CD4-positive, alpha-beta T cell treated with Interleukin-2 at 100 ng/mL for 4 hours (primary cell): ENCODE measurements at places on chromosomes 13 and 19.
A peak's percentile ranks its signal among the peaks of the same experiment; 100 is the strongest.

DNA sequence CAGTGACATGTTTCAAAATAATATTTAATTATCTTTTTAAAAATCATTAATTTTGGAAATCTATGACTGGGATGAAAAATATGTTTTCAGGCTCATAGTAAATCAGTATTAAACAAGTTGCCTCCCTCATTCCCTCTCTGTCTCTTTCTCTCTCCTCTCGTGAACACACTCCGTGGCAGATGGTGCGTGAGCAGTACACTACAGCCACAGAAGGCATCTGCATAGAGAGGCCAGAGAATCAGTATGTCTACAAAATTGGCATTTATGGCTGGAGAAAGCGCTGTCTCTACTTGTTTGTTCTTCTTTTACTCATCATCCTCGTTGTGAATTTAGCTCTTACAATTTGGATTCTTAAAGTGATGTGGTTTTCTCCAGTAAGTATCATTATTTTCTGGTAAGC, 22.7 kb downstream of the SGCG start:
- DNase-seq = no peak

DNA sequence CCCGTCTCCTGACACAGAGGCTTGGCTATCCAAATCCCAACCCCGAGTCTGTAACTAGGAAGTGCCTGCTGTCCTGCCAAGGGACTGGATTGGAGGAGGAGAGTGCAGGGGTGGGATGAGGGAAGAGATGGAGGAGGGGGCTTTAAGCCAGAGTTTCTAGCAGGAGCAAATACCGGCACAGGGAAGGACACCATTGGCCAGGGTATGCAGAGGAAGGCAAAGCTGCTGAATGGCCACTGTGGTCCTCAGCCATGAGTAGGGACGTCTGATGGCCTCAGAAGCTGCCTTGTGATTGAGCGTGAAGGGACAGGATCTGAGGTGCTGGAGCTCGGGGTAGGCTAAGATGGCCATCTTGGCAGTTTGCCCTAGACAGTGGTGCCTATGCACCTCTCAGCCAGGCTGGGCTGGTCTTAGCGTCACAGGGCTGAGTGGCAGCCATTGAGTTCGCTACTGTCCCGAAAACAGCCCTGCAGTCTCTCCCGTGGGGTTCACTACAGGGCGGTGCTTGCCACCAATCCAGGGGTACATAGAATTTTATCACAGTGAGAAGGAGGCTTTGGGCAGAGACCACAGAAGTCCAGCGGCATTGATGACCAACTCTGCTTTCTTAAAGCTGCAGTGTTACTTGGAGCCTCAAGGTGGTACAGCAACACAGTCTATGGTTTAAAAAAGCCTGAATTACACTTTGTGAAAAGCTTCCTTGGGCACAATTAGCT, 61.8 kb downstream of the AKAP11 start:
- DNase-seq = peak; percentile 34

DNA sequence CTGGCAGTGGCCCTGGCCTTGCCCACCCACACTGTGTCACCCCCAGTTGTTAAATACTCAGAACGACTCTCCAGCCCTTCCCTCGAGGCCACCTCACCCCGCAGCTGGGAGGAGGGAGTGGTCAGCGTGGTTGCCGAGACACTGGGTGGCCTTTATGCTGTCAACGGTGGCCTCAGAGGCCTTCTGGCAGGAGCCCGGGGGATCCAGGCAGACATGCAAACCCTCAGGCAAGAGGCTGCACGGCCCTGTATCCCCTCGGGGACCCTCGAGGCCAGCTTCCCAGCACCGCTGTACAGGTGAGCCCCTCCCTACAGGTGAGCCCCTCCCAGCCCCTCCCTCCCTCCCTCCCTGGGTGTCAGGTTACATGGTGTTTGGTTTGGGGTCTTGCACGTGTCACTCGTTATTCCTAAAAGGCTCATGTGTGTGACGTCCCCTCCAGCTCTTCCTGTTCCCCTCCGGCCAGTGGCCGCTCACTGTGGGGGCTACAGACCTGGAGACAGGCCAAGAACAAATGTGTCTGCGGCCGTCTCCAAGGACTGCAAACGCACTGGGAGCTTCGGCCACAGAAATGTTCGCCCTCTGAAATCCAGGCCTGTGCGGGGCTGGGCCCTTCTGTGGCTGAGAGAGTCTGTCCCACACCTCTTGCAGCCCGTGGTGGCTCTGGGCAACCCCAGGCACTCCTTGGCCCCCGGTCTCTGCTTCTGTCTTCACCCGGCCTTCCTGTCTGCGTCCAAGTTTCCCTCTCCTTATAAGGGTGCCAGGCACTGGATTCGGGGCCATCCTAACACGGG, at the start of gene TEKTIP1:
TSS of gene TEKTIP1 (plus strand) at position 210 of the 791 bp plus-strand sequence. CDS start at position 214, 4 bp downstream.
- no peak for DNase-seq

GRCh38 chr19:3808420-3809143, 22.4 kb upstream of the MATK start:
- DNase-seq = no peak

DNA sequence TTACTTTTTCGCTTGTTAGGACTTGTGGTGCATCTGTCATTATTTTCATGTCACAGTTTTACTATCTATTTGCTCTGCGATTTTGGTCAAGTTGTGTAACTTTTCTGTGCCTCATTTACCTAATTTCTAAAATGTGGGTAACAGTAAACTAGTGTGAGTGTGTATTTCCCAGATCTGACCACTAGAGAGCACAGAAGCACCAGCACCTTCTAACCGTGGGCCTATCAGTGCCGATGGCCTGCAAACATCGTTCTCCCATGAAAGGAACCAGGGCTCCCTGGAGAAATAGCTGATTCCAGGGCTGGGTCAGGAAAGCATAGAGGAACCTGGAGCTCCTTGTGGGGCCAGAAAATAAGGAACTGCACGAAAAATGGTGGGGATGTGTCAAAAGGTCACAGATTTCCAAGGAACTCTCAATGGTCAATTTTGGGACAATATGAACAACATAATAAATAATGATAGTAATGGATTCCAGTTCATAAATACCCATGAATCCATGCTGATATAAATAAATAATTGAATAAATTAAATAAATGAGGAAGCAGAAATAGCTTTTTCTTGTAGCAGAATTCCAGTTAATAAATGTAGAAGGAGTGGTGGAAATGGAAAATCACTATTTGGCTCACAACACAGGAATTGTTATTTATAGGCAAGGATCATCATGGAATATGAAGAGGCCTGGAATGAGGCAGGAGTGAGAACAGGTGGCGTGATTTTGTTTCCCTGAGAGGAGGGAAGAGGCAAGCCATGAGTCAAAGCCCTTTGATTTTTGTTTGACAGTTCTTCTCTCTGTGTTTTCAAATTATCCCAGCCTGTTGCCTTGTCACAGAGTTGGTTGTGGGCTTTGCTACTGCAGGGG, 31.1 kb downstream of the CEACAM8 start:
- DNase-seq = peak; percentile 36

GRCh38 chr19:45752639-45753038, 16.4 kb downstream of the SIX5 start:
- DNase-seq = no peak

GRCh38 chr19:50720181-50720920, 749 bp upstream of the SHANK1 start:
- DNase-seq = no peak

DNA sequence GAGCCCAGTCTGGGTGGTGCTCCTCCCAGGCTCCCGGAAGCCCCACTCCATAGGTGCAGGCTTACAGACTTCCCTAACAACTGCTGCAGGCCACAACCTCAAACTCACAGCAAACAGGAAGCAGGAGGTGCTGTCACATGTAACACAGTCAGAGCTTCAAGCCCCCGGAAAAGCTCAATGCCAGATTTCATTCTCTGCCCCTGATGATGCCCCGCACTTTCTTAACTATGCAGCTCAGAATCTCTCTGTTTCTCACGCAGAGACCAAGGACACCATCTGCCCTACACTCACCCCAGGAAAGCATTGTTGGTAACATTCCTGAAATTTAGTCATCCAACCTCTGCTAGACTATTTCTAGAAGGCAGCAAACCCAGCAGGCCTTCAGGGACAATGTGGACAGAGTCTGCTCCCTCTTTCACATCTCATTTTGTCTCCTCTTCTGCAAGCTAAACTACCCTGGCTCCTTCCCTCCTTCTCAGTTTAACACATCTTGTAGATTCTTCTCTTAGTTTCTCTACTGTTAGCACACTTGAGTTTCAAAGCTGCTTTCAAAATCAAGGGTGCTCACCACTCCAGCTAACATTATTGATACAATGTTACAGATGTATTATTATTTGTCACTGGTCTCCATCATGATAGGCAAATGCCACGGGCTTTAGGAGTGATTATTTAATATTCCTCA, 162.5 kb downstream of the KCTD12 start:
- no peak for DNase-seq

DNA sequence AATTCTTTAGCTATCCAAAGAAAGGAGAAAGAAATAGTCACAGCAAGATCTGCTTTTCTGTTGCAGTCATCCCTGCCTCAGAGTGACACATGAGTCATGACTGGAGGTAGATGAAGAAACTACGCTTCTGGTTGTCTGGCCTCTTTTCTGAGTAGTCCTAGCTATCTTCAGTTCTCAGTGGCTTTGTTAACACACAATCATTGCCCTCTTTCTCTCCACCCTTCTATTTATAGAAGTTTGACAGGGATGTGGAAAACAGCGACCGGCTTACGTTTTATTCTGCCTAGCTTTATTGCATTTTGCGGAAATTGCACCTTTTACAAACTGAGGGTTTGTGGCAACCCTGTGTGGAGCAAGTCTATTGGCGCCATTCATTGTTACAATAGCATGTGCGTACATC, 26.7 kb downstream of the SPATA13 start:
- peak; percentile 8 for DNase-seq

GRCh38 chr19:11566164-11566563, 7.1 kb upstream of the ELOF1 start:
- no peak for DNase-seq

GRCh38 chr13:104608331-104608730, 1542.1 kb upstream of the SLC10A2 start:
- no peak for DNase-seq

DNA sequence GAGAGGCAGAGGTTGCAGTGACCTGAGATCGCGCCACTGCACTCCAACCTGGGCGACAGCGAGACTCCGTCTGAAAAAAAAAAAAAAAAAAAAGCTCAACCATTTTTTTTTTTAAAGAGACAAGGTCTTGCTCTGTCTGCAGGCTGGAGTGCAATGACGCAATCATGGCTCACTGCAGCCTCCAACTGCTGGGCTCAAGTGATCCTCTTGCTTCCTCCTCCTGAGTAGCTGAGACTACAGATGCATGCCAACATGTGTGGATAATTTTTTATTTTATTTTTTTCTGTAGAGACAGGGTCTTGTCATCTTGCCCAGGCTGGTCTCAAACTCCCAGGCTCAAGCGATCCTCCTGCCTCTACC, 10.3 kb downstream of the EHD2 start:
- no peak for DNase-seq

- DNase-seq = peak; percentile 88
These were observed 32.2 kb downstream of the GP6 start for GRCh38 chr19:55005684-55006488.

DNA sequence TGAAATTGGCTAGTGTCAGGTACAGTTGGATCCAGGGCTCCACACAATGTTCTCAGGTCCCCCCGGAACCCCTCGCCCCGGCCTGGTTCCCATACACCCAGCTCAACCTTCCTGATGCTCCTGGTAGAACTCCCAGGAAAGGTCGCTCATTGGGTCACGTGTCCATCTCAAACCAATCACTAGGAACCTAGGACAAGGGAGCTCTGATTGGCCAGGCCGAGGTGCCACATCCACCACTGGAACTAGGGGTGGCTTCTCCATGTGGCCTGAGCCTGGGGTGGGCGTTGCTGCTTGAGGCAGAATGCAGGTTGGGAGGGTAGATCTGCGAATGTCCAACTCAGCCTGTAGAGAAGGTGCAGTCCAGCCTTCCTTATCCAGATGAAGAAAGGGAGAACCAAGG, 6.9 kb upstream of the MEF2B start:
- no peak for DNase-seq

DNA sequence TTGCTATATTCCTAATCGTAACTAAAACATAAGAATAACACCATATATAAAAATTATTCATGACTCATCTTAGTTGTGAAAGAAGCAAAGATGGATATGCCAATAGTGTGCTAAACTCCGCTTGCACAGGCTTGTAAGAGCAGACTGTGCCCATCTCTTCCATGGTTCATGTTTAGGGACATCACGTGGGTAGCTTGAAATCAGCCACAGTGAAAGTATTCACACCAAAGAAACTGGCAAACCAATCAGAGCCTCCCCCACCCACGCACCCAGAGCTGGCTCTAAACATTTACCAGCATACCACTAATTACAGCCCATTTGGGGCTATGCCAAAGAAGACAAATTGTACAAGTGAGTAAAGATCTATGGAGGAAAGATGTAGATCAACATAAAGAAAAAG, 147.5 kb downstream of the DIAPH3 start:
- no peak for DNase-seq

DNA sequence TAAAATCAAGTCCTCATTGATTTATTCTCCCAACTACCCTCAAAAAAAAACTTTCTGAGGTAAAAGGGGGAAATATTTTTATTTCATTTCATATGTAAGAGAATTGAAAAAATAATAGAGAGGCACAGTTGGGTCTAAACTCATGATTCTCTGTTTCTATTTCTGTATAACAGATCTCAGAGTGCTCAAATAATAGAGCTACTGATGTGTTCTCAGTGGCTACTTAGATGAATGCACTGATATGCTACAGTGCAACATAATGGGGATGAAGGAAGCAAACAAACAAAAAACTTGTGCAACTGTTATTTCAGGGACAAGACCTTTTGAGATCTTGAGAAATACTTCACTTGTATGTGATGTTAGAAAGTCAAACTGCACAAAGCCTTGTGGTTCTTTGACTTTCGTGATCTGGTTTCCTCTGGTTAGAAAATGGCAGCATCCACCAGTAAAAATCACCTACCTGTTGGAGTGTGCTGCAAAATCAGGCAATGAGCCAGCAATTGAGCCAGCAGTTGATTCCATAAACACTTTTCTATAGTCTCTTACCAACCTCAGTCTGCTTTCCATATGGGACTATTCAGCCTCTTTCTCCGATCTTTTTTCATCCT, 9.7 kb upstream of the DACH1 start:
- no peak for DNase-seq

DNA sequence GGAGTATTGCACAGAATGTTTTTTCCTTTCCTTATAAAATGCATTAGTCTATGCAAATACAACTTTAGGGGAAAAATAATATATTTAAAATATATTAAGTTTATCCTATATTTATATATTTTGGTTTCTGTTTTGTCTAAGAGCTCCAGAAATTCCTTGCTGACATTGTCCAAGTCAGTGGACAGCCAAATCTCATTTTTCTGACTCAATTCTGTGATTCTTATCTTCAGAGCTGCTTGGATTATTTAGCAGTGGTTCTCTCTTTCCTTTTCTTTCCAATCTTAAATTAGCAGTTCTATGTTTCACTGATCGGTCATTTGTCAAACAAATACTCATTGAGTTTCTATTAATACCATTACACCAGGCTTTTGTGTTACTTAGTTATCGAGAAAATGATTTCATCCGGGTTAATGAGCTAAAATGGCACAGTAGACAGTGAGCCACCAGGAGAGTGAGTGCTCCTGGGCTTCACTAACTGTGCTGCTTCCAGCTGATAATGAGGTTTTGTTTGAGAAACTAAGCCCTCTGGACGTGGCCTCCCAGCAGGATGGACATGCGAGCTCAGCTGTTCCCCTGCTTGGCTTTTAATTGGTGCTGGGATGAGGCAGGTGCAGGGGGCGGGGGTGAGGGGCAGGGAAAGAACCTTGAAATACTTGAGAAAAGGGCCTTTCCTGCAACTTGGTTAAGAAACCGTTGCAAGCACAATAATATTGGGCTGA, 44.0 kb downstream of the ATP11A start:
- DNase-seq = no peak

GRCh38 chr19:2012941-2013682, 2.4 kb downstream of the BTBD2 start:
- DNase-seq = no peak
